ENCODE measurements at places on chromosomes 3 and 15.

DNA sequence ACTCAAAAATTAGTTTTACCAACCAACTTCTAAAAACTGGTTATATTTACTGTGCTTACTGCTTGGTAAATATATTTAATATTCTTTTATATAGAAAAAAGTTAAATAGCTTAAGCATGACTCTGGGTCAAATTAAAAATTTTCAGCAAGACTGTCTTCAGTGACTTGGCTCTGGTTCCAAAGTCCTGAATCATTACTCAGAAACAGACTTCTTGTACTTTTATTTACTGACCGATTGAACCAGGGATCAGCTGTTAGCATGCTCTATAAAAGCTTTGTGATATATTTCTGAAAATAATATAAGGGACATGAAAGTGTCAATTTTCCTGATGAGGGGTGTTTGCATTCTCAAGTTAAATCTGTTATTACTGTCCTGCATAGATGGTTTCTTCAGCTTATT is 164.3 kb downstream of the MCTP2 start:
- DNase-seq, result no peak

DNA sequence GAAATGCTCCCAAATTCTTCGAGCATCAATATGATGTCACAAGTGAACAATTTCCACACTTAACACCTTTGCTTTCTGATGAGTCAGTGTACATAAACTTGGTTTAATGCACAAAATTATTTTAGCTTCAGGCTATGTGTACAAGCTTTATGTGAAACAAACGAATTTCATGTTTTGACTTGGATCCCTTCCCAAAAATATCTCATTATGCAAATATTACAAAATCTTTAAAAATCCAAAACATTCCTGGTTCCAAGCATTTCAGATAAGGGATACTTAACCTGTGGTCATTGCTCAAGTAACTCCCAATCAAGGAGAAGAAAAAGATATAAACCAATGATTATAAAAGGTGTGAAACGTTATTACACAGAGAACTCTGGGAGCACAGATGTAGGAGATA is 25.2 kb downstream of the RAB5A start:
- no peak for DNase-seq

DNA sequence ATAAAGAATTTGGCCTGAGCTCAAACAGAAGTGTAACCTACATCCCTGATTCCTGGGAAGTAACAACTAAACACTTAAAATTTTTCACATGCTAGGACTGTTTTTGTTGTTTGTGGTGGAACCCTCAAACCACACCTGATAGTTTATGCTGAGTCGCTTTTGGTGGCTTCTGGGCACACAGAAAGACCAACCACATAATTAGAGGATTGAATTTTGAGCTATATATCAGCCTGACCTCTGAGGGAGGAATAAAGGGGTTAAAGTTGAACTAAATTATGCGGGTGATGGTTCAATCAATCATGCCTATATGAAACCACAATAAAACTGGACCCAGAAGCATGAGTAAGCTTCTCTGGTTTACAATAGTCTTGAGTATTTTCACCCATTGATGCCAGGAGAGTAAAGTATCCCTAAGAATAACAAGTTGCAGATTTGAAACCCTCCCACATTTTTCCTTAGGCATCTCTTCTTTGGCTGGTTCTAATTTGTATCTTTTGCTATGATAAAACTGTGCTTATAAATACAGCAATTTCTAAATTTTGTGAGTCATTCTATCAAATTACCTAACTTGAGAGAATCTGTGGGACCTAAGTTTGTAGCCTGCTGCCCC is 1304.5 kb upstream of the GBE1 start:
- no peak for DNase-seq

- DNase-seq, result no peak
These were observed 506.3 kb downstream of the SHQ1 start for GRCh38 chr3:72341920-72342319.

GRCh38 chr3:52695798-52696671 is 9.6 kb downstream of the GLT8D1 start:
- no peak for DNase-seq

Measured in thoracic aorta (tissue), 2 donors.